ENCODE measurements at places on chromosomes 7 and 10.

GRCh38 chr7:97450516-97450915, 281.4 kb upstream of the TAC1 start:
- DNase-seq, result no peak

DNA sequence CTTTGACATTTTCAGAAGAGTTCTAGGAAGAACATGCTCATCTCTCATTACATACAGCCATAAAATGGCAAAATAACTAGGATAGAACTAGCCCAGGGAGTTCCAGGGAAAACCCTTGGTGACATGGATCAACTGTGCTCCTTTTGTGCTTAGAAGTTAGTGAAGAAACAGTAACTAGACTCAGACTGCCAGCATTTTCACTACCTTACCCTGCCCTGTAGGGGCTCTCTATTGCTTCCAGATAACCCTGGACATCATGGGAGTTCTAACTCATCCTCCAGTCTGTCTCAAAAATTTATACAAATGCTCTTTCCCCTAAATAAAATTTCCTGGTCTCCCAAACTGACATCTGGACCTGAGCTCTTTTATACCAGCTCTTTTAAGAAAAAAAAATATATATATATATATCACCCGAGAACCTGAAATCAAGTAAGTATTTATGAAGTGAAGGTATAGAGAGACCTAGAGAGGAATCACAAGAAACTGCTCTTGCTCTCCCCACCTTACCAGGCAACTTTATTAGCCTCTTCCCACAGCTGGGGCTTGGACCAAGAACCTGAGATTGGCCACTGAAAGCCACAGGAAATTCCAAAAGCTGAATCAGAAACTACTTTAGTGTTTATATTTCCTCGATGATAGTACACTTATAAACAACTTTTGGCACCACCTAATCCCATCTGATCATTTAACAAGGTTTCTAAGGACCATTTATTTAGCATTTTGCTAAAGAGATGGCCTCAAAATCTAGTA, 101.4 kb downstream of the RELN start:
- DNase-seq, result no peak

GRCh38 chr7:46929359-46929758, 652.6 kb downstream of the TNS3 start:
- DNase-seq, result no peak

- DNase-seq, result peak; percentile 84
Observed at GRCh38 chr7:116271963-116272886, 61.9 kb downstream of the TES start.

GRCh38 chr7:100465702-100466311, 1.7 kb upstream of the SPACDR start:
- DNase-seq, result peak; percentile 65

DNA sequence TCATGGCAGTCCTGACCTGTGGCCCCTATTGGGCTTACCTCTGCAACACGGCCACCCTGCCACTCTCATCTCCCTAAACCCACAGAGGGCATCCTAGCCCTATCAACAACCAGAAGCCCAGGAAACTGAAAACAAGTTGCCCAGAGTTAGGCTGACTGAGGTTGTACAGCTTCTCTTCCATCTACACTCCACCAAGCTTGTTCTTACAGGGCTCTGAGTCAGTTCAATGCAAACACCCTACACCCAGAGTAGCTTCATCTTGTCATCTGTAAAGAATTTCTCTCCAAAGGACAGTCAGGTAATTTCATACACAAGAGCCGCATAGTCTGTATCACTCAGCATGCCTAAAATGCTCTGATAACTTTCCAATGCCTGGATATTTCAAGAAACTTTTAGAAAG, 175.4 kb downstream of the ARID5B start:
- DNase-seq, result peak; percentile 79

GRCh38 chr7:126450269-126450671, 802.5 kb downstream of the GRM8 start:
- DNase-seq, result no peak

DNA sequence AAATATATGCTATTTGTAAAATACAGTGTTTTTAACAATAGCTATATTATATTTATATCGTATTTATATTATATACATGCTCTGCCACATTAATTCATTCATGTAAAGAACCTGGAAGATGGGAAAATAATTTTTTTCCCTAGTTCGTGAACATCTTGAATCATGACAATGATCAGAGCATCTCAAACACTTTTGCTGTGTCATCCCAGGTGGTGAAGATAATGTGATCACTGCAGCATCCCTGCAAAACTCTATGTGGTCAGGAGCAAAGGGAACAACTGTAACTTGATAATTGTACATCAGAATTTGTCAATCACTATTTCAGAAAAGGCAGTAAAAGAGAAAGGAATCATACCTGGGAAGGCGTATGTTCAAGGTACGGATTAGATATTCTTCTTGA, 39.3 kb downstream of the RAPGEF5 start:
- no peak for DNase-seq

DNA sequence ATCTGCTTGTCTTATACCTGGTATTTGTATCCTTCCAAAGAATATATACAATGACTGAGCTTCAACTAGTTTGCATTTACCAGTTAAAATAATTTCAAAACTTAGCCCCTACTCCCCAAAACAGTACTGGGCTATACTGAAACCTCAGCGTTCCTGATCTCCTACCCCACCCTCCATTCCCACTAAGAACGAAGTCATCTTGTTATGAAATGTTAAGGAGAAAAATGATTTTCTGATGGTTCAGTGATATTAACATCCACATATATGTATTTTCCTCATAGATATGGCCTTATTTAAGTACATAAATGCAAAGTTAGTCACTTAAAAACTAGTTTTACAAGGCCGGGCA, 28.9 kb upstream of the ANAPC16 start:
- no peak for DNase-seq

GRCh38 chr10:8583096-8583495, 528.6 kb downstream of the GATA3 start:
- DNase-seq, result no peak

DNA sequence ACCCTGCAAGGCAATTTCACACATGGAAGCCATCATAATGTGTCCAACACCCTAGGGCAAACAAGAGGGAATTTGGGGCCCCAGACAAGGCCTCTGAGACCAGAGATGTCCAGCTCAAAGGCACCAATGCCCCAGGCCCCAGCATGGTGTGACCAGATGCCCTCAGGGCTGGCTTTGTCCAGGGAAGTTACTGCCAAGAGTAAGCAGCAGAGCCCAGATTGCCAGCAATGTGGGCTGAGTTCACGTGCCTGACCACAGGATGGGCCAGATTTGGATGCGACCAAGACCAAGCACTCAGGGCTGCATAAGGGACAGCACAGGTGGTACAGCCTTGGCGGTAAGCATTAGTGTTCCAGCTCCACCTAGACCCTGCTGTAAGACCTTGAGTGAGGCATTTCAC, 12.7 kb downstream of the MYOF start:
- DNase-seq, result no peak

DNA sequence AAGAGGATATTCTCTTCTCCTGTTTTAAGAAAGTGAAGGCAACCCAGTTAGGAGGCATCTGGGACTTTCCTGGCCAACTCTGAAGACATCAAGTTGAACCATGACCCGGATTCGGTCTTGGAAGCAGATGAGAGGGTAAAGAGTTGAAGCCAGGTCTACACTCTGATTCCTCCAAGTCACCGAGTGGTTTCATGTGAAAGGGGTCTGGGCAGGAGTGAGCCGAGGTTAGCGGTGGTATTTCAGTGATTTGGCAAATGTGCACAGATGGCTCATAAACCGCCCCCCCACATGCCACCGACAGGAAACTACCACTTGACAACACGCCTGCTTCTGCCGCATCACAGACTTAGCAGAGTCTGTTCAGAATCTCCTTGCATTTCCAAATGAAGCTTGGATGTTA, 11.4 kb upstream of the REPIN1 start:
- DNase-seq, result no peak

DNA sequence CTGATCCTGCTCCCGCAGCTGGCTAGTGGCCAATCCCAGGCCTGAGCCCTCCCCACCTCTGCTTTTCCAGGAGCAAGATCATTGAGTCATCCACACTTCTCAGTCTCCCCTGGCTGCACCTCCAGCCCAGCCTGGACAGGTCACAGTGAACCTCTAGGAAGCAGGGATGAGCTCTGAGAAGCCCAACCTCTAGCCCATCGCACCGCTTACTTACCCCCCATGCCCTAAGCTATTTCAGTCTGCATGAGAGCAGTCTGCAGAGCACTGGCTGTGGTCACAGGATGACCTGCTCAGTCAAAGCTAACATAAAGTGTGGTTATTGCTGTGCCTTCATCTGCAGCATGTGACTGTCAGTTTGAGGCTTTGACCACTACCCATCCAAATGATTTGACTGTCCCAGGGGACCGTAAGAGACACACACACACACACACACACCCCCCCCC, 129.2 kb downstream of the SORBS1 start:
- no peak for DNase-seq

DNA sequence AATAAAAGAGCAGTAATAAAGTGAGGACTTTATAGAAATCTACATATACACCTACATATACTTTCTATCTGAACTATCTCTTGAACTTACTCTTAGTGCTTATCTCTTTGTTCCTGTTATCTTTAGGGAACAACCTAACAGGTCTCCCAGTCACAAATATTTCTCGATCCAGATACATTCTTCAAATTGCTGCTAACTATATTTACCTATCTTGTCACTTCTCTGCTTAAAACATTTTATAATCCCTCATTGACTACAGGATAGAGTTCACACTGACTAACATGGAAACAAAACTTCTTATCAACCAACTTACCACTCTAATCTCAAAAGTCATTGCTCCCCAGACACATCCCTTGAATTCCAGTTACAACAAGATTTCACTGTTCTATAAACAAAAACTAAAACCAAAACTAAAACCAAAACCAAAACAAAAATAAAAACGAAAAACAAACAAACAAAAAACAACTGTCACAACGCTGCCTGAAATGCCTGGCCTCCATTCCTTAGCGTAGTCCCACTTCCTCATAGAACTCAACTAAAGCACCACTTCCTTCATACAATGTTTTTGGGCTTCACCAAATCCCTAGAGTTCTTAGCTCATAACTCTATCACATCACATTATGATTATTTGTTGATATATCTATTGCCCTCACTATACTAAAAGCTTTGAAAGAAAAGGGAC, 134.7 kb downstream of the SEMA3D start:
- no peak for DNase-seq

GRCh38 chr10:76197293-76197692, 765.9 kb downstream of the LRMDA start:
- DNase-seq, result no peak

GRCh38 chr7:90461219-90461618, 8.2 kb upstream of the PTTG1IP2 start:
- DNase-seq, result no peak

DNA sequence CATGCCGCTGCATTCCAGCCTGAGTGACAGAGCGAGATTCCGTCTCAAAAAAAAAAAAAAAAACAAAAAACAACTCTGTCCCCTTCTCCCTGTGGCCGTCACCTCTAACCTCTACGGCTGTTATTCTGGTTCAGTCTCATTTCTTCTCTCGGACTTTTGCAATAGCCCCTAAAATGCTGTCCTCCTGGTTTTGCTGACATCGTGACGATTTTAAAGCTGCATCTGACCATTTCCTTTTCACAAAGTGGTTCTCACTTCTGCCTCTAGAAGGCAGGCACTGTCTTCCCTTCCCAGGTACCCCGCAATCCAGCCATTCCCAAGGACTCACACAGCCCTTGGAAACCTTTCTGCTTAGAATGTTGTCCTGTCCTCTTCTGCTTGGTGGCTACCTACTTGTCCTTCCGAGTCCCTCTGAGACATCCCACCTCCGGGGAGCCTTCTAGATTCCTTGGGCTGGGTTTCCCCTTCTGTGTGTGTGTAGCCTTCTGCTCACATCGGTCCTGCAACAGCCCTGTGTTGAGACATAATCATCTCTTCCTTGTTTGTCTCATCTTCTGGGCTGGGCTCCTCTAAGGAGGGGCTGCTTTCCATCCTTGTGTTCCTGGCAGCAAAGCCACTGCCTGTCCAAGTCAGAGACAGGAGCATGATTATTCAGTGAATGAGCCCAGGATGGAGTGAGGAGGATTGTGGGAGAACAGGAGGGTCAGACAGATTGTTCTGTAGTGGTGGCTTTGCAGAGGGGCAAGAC, 83.1 kb downstream of the GRK5 start:
- DNase-seq, result no peak

GRCh38 chr10:129417870-129418269, 49.2 kb upstream of the MGMT start:
- DNase-seq, result no peak

DNA sequence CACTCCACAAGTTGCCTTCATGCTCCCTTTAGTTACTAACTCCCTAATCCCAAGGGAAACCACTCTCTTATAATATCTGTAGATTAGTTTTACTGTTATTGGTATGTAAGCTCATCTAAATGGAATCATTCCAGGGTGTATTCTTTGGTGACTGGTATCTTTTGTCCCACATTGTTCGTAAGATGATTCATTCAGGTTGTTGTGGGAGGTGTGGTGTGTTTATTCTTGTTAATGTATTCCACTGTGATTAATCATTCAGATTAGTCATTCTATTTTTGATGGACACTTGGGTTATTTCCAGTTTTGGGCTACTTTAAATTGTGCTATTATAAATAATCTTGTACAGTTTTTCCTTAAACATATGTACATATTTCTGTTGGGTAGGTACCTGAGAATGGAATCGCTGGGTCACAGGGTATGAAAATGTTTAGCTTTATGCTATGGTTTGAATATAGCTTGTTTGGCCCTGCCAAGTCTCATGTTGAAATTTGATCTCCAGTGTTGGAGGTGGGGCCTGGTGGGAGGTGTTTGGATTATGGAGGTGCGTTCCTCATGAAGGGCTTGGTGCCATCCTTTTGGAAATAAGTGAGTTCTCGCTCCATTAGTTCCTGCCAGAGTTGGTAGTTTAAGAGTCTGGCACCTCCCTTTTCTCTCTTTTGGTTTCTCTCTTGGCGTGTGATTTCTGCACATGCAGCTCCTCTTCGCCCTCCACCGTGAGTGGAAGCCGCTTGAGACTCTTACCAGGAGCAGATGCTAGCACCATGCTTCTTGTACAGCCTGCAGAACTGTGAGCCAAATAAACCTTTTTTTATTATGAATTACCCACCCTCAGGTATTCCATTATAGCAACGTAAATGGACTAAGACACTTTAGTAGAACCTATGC, 13.8 kb downstream of the BTRC start:
- peak; percentile 71 for DNase-seq

DNA sequence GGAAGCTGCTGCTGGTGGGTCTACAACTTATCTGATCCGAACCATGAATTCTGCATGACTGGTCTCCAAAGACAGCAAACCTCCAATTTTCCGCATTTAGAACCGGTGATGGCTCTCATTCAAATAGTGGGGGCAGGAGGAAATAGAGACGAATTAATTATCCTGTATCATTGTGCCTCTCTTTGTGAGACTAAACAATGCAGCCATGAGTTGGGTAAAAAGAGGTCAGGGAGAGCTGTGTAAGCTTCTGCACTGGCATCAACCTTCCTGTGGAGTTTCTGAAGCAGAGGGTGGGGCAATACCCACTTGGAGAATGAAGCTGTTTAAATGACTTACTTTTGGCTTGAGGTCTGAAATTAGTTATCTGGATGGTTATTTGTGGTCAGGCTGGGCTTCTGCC, 266.4 kb downstream of the SORCS3 start:
- no peak for DNase-seq

GRCh38 chr10:94890264-94891022, 48.0 kb upstream of the CYP2C9 start:
- no peak for DNase-seq

Data from A549 (cell line).